ENCODE measurements at places on chromosomes 2 and 18. TPM values are rescaled to one million over a fixed set of nuclear protein-coding genes. Genes with fewer than 3 reads are reported as not detected.

The B4GALT6 gene
- total RNA-seq: 8.9 TPM

The UGT1A3 gene
- 20.8 TPM for total RNA-seq

DNA sequence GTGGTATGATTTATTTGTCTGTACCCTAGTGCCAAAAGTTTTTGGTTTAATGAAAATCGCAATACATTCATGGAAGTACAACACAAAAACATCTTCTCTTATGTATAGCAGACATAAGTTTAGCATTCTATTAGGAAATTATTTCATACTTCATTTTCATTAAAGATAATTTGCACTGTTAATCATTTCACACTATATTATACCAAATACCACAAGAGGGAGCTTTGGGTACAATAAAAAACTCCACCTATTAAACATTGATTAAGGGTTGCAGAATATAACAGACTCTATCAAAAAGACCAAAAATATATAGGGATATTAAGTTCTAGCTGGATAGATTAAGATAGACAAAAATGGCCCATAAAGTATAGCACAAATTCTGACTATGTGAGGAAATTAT is 79.0 kb downstream of the SLC66A3 start:
- DNase-seq: no peak

The NOSTRIN gene
- 31.4 TPM for total RNA-seq

The VAMP5 gene
- total RNA-seq: 32.8 TPM

GRCh38 chr2:124159166-124159565 is 134.1 kb downstream of the CNTNAP5 start:
- no peak for DNase-seq

DNA sequence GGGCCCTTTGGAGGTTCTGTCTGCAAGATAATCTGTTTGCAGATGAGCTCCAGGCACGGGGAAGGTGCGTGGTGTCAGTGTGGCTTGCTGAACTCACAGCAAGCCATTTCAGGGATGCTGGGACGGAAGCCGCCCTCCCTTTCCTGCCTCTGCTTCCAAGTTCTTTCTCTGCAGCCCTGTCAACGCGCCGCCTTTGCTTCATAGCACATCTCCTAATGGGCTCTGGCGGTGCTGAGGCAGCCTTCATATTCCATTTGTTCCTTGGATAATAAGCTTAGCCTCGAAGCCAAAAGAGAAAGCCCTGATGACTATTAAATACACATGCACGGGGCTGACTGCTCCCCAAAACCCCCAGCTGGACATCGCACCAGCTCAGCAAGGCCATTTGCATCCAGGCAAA is 81.7 kb upstream of the TAF1B start:
- DNase-seq: no peak
